OCI-M1 (cell line): ENCODE measurements at places on chromosomes 11 and 22.

GRCh38 chr11:33490842-33491370 is 209.7 kb downstream of the C11orf91 start:
- no peak for DNase-seq

DNA sequence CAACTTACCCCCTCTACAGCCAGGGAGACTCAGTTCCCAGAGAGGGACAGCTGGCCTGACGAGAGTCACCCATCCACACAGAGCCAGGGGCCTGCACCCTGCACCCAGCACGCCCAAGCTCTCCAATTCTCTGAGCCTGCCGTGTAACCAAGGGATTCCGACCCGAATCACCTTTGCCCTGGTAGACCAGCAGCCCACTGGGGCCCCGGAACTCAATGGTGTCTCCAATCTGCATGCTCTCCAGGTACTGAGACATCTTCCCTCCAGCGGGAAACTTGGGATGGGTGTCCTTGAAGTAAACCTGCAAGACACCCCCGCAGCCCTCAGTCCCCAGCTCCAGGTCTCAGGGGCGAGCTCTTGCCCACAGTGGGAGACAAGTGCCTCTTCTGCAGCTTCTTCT is 12.4 kb downstream of the ATP5MGL start:
- no peak for DNase-seq

DNA sequence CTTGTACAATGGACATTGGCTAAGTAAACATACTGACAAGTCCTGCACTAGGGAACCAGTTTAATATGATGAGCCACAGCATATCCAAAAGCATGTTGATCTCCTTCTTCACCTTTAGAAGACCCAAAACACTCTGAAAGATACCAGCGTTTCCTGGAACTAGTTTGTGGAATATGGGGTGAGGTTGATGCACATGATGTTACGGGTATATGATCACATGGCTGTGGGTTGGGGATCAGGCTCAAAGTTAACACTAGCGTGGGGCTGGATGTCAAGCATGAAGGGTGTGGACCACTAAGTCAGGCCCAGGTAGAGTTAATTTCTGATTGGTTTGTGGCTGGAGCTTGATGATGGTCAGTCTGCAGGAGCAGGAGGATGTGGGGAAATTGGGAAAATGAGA is 9.0 kb downstream of the IGLL5 start:
- DNase-seq: no peak

DNA sequence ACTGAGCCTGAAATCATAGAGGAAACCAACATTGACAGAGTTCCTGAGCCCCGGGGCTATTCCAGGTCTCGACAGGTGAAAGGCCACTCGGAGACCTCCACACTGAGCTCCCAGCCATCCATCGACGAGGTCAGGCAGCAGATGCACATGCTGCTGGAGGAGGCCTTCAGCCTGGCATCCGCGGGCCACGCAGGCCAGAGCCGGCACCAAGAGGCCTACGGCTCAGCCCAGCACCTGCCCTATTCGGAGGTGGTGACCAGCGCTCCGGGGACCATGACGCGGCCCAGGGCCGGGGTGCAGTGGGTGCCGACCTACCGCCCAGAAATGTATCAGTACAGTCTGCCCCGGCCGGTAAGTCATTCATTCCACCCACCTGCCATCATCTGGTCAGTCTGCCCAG is 54.9 kb downstream of the C11orf91 start:
- DNase-seq: no peak

DNA sequence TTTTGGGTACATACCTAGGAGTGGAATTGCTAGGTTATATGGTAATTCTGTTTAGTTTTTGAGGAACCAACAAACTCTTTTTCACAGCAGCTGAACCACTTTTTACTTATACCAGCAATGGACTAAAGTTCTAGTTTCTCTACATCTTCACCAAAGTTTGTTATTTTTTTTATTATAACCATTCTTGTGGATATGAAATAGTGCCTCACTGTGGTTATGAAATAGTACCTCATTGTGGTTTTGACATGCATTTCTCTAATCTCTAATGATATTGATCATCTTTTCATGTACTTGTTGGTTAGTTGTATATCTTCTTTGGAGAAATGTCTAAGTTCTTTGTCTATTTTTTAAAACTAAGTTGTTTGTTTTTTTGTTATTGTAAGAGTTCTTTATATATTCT is 27.2 kb downstream of the STIM1 start:
- peak; percentile 60 for DNase-seq
